ENCODE measurements at places on chromosomes 3 and 15. TPM values are rescaled to one million over a fixed set of nuclear protein-coding genes. Genes with fewer than 3 reads are reported as not detected.
A peak's percentile ranks its signal among the peaks of the same experiment; 100 is the strongest.

Gene SERINC4
- not detected for total RNA-seq

Gene TOMM70
- total RNA-seq: 49.3 TPM

Gene C3orf22
- not detected for total RNA-seq

Gene TMEM40
- not detected for total RNA-seq

Gene SLC9C1
- not detected for total RNA-seq

Gene ARPP19
- total RNA-seq: 57.3 TPM

Gene THBS1
- total RNA-seq: 5.6 TPM

Gene SLC28A2
- not detected for total RNA-seq

Gene SNX22
- total RNA-seq: 0.18 TPM

Gene C15orf39
- total RNA-seq: 59.0 TPM

DNA sequence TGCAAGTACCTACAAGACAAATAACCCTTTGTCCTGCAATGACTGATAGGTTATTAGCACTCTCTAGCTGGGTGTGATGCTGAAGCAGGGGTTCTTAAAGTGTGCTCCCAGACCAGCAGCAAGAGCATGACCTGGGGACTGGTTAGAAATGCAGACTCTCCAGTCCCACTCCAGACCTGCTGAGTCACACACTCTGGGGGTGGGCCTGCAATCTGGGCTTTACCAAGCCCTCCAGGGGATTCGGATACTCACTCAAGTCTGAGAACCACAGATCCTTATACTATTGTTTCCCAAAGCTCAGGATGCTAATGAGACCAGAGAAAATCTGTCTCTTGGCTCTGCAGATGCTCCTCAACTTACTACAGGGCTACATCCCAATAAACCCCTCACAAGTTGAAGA is 142.1 kb upstream of the RAD18 start:
- no peak for DNase-seq

GRCh38 chr15:35657679-35658311 is 111.8 kb upstream of the DPH6 start:
- DNase-seq: no peak

DNA sequence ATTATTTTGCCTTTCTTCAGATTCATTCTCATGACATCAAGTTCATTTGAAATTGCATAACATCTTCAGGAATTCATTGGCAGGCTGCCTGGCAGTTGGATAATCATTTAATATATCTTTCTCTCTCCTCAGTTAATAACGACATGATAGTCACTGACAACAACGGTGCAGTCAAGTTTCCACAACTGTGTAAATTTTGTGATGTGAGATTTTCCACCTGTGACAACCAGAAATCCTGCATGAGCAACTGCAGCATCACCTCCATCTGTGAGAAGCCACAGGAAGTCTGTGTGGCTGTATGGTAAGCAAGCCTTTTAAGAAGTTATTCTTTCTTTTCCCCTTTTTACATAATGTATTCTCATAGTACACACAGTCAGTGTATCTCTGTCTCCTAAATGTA is 38.2 kb downstream of the TGFBR2 start:
- DNase-seq: no peak

DNA sequence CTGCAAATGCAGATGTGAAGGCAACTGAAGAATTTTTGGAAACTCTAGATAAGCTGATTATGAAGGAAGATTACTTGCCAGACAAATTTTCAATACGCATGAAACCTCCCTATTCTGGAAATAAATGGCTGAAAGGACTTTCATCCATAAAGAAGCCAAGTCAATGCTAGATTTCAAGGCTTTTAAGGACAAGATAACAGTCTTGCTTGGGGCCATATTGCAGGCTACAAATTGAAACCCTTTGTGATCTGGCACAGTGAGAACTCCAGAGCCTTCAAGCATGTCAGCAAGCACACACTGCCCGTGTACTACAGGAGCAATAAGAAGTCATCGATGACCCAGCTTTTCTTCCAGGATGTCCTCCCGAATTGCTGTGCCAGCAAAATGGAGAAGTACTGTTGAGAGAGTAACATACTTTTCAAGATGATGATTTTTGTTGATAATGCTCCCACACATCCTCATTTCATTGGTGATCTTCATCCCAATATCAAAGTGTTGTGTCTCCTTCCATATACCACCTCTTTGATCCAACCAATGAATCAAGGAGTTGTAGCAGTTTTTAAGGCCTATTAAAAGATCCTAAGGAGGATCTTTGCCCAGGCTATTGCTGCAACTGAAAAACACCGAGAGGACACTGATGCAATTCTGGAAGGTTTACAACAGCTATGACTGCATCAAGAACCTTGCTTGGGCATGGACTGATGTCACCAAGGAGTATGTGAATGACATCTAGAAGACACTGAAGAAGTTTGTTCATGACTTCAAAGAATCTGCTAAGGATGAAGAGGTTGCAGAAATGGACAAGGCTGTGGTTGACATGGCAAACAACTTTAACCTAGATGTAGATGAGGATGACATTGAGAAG is 20.3 kb downstream of the CALML4 start:
- no peak for DNase-seq

DNA sequence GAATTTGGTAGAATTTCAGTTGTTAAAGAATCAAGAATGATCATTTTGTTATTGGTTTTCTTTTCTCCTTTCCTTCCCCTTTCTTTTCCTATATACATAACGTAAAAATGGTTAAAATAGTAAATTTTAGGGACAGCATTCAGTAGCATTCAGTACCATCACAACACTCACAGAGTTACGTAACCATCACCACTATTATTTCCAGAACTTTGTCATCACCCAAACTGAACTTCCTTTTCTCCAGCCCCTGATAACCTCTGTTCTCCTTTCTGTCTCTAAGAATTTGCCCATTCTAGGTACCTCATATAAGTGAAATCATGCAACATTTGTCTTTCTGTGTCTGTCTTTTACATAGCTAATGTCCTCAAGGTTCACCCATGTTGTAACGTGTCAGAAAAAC is 165.3 kb downstream of the AKAP13 start:
- no peak for DNase-seq

- peak; percentile 35 for DNase-seq
Measured at GRCh38 chr3:82496890-82497560, 735.6 kb upstream of the GBE1 start.

GRCh38 chr15:80966431-80967197 is 23.0 kb downstream of the MESD start:
- DNase-seq: no peak

DNA sequence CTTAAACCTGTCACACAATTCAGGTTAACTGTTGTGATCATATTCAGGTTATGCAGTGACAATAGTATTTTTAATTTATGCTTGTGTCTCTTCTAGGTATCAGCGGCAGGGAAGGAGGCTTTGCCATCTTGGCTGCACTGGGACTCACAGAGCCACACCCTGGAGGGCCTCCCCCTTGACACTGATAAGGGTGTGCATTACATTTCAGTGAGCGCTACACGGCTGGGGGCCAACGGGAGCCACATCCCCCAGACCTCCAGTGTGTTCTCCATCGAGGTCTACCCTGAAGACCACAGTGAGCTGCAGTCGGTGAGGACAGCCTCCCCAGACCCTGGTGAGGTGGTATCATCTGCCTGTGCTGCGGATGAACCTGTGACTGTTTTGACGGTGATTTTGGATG is 23.6 kb upstream of the BSN start:
- DNase-seq: no peak

DNA sequence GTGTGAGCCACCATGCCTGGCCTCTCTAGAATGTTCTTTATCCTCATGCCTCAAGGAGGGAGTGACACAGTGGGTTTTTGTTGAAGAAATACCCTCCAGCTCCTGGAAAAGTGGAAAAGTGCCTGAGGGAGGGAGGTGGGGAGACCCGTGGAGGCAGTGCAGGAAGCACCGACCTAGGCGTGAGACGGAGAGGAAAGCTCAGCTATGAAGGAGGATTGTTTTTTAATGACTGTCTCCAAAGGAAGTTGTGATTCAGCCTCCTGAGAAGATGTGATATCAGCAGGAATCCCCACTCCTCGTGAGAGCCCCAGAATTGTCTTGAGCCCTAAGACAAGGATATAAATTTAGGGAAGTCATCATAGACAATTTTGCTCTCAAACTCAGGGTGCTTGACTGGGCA is 21.7 kb downstream of the RPLP1 start:
- no peak for DNase-seq

DNA sequence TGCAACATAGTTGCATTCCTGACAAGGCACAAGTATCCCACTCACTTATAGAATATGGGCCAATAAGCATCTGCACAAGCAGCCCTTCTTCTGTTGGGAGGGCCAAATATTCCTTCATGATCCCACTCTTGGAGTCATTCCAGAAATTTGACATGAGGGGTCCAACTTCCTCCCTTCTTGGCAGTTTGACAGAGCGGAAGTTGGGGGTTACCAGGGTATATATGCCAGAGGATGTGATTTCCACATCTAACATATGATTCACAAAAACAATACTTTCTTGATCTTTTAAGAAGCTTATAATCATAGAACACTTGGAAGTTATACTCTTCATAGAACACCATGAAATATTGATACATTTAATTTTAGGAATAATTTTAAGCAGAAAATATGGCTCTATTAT is 100.9 kb upstream of the CRBN start:
- DNase-seq: no peak

DNA sequence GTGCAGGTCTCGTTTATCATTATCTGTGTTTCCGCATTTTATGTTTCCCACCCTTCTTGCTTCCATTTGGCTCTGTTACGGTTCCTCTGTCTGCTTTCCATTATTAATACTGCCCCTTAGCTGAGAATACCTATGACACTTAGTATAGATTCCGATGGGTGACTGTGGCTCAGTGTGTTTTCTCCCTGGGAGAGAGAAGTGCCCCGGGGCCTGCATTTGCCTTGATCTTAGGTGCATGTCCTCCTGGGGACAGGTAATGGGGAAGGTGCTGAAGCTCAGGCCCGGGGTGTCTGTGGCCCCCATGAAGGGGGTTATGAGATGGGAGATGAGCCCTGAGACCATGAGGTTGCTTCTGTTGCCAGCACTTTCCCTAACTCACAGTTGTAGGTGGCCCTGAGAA is 43.4 kb upstream of the PCSK6 start:
- no peak for DNase-seq

DNA sequence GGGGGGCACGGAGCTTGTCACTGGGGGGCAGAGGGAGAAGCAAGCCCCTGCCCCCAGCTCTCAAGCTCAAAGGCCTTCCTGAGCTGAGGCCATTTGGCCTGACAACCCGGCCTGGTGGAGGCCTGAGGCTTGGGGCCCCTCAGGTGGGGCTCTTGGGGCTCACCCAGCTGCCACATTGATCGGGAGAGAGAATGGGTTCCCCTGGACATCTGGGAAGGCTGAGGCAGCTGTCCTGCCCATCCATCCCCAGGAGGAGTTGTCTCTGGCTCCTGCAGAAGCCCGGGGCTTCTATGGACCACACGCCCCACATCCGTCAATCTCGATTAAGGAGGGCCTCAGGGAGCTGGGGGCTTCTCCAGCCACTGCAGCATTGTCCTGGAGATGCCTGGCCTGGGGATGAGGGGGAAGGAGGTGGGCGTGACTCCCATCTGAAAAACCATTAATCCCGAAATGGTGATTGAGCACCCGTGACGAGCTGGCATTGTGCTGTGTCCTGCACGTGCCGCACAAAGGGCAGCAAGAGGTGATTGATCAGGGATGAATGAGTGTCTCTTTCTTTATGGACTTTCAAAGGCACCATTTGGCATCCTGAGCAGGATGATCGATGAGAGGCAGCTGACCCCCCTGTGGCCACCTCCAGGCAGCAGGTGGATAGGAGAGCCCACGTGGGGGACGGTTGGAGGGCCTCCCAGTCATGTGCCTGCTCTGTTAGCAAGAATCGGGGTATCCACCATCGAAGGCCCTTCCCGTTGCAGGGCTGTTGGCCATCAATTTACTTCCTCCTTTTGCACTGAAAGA is 17.2 kb upstream of the CRABP1 start:
- no peak for DNase-seq
